ENCODE measurements at places on chromosomes 4 and X. TPM values are rescaled to one million over a fixed set of nuclear protein-coding genes. Genes with fewer than 3 reads are reported as not detected.

DNA sequence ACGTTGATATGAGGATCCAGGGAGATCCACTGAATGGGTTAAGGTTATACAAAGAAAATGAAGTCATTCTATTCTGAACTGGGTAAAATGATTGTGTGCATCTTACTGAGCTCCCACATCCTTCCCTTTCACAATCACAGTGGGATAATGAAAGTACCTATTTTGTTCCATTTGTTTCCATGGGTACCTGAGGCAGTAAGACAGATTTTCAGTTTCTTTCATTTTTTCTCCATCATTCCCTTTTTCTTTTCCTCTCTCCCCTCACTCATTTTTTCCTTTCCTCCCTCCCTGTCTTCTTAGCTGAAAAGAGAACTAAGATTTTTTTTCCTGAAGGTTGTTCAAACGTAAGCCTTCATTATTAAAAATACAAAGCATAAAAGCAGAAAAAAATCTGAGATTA is 4.6 kb downstream of the GRIA2 start:
- no peak for DNase-seq

DNA sequence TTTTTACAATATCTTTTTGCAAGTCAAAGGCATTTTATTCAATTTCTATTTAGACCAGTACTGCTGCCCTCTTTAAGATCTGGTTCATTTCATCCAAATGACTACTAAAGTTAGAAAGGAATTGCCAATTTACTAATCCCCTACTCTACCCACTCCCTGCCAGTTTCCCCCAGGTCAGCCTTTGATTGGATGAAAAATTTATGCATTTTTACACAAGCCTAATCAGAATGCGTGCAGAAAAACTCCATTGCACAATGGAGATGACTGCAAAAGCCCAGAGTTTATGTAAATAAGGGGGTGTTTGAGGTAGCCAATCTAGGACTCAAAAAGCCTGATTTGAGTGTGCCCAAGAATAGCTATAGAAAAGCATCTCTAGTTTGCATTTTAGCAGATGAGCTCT is 310.6 kb downstream of the PABPC4L start:
- no peak for DNase-seq

LINC00632 gene
- 458 TPM for total RNA-seq

GRCh38 chr4:153676984-153677383 is 7.1 kb upstream of the TLR2 start:
- DNase-seq = no peak

- no peak for DNase-seq
Measured at GRCh38 chr4:122341886-122342285, 36.9 kb upstream of the ADAD1 start.

- no peak for DNase-seq
Measured at GRCh38 chr4:23923141-23923540, 33.3 kb upstream of the PPARGC1A start.

GRCh38 chrX:69109706-69110105 is 55.5 kb downstream of the PJA1 start:
- no peak for DNase-seq

- no peak for DNase-seq
Measured at GRCh38 chr4:102586644-102587021, 85.5 kb downstream of the NFKB1 start.

DNA sequence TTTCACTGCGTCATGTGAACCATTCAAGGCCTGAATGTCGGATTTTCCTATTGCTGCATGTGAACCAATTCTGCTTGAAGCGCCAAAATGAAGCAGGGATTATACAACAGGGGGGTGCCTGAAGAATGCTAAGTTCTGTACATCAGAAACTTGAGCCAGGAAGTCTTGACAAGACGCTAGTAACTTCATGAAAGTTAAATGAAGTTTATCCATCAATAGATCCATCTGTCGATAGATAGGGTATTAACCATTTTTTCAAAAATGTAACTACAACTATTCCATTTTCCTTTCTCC is 590 bp upstream of the NAF1 start:
- no peak for DNase-seq

DNA sequence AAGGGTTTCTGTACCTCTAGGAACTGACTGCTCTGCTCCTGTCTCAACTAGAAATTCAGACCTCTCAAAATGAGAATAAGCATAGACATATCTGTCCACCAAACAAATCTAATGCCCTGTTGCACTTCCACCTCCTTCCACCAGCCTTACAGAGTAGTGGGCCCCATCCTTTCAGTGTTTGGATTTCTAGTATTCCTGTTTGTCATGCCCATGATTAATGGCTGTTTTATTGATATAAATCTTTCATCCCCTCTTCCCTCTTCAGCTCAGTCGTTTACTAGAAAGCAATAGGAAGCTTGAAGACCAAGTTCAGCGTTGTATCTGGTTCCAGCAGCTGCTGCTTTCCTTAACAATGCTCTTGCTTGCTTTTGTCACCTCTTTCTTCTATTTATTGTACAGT is 46.2 kb downstream of the MOSPD2 start:
- no peak for DNase-seq

GRIA2 gene
- not detected for total RNA-seq

GRCh38 chrX:70445951-70446350 is 1.3 kb downstream of the DLG3 start:
- no peak for DNase-seq

TEX13D gene
- not detected for total RNA-seq

DNA sequence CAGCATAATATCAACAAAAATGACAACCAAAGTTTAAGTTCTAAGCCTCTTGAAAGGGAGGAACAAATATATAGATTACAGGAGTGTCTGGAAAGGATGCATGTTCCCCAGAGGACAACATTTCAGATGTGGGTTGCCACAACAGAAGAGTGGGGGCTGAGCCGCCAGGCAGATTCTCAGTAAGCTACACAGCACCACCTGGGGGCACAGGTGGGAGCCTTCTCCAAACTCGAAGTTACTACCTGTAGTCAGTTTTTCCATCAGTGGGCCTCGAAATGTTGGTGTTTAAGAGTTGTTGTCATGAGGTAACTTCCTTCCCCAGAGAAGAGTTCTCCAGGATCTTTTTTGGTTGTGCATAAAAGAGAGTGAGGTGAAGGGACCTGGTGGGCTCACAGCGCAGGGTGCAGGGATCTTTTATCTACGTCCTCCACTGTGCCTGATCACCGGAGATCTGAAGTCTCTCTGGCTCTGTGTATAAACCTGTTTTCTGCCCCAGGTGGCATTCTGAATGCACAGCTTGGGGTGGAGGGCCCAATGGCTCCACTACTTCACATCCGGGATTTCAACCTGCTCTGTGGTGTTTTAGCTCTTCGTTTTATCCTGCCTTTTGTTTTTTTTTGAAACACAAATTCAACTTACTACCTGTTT is 58.4 kb upstream of the STS start:
- DNase-seq = no peak

GRCh38 chrX:114210879-114211278 is 373.0 kb upstream of the HTR2C start:
- no peak for DNase-seq

FGG gene
- 0.31 TPM for total RNA-seq

- no peak for DNase-seq
Measured at GRCh38 chr4:54660591-54660990, 2.8 kb downstream of the KIT start.

SPINK2 gene
- not detected for total RNA-seq

CITED1 gene
- total RNA-seq = not detected

GRCh38 chr4:2412534-2412884 is 5.9 kb downstream of the ZFYVE28 start:
- DNase-seq = no peak

DNA sequence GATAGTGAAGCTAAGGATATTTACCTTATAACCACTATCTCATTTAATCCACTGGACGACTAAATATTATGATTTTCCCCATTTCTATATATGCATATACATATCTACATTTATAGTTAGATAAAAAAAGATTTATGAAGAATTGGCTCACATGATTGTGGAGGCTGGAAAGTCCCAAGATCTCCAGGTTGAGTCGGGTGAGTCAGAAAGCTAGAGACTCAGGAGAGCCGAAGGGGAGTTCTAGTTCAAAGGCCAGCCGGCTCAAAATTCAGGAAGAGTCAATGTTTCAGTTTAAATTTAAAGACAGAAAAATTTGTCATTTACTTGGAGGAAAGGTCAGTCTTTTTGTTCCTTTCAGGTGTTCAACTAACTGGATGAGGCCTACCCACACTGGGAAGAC is 158.2 kb upstream of the CPEB2 start:
- DNase-seq = no peak

MAGEC2 gene
- not detected for total RNA-seq

GRCh38 chrX:133005042-133005441 is 46.6 kb upstream of the HS6ST2 start:
- no peak for DNase-seq
